NCI-H187 (cell line): ENCODE measurements at places on chromosomes 7 and 10.

DNA sequence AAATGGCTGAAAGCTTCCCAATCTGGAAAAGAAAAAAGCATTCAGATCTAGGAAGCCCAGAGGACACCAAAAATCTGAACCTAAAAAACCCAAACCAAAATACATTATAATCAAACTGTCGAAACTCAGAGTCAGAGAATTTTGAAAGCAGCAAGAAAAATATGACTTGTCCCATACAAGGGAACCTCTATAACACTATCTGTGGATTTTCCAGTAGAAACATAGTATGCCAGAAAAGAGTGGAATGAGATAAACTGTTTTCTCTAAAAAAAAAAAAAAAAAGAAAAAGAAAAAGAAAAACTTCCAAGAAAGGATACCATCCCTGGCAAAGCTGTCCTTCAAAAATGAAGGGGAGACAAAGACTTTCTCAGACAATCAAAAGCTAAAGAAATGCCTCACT, 179.0 kb downstream of the POM121L12 start:
- DNase-seq: no peak

DNA sequence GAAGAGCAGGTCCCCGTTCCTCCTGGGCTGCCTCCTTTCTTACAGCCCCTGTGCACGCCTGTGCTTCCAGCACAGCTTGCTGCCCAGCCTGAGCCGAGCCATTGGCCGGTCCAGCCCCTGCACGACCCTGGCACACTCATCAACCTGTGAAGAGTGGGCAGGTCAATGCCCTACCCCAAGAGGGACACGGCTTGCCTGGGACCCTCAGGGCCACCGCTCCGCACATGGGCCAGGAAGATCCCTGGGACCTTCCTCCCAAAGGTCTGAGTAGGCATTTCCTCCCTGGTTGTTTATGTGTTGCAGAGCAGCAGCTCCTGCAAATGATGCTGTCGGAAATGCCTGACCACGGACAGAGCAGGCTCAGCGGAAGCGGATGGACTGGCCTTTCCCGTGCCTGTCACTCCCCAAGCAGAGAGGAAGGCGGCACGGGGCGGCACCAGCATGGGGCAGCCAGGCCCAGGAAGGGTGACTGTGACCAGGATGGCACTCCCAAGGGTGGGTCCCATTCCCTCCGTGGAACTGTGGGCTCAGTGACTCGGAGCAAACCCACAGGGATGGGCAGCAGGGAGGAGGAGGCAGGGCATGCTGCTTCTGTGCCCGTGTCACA, 252.5 kb downstream of the TNS3 start:
- DNase-seq: no peak

- peak; percentile 65 for DNase-seq
Measured at GRCh38 chr10:87818505-87819288, 671 bp upstream of the ATAD1 start.

DNA sequence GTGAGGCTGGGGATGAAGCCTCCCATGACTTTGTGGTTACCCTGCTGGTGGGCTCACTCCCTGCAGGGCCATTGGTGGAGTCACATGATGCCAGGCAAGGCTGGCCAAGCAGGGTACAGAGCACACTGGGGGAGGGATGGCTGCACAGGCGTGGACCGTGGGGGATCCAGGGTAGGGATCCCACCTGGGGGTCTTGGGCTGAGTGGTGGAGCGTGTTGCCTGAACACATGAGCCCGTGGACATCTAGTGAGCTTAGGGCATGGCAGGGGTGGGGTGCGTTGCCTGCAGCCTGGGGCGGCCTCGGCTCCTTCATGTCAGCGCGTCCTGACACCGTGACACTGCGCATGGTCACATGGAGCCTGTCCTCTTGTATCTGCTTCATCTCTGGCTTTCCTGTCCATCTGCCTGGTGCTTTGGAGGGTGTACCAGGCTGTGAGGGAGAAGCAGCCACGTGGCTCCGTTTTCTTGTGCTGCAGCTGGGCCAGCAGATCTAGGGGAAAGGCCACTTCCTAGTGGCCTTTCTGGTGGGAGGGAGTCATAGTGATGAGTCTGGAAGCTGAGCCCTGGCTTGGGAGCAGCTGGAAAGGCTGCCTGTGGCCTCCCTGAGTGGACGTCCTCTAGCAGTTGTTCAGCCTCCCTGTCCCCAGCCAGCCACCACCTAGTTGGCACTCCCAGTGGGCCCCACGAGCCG, 96.2 kb downstream of the LHPP start:
- no peak for DNase-seq

DNA sequence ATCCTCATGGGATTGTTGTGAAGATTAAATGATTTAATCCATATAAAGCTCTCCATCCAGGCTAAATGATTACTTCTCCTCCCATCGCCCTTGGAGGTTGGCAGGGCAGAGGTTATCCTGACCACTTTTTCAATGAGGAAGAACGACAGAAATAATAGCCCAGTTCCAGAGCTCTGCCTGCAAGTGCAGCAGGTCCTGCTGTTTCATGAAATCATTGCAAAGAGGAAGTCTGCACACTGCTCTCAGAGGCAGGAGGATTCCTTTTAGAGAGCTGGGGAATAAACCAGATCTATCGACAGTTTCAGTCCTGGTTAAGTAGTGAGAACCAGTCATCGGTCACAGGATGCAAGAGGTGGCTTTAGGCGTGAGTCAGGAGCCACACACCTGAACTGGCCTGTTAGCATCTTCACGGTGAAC, 25.0 kb upstream of the CDH23 start:
- DNase-seq: no peak

DNA sequence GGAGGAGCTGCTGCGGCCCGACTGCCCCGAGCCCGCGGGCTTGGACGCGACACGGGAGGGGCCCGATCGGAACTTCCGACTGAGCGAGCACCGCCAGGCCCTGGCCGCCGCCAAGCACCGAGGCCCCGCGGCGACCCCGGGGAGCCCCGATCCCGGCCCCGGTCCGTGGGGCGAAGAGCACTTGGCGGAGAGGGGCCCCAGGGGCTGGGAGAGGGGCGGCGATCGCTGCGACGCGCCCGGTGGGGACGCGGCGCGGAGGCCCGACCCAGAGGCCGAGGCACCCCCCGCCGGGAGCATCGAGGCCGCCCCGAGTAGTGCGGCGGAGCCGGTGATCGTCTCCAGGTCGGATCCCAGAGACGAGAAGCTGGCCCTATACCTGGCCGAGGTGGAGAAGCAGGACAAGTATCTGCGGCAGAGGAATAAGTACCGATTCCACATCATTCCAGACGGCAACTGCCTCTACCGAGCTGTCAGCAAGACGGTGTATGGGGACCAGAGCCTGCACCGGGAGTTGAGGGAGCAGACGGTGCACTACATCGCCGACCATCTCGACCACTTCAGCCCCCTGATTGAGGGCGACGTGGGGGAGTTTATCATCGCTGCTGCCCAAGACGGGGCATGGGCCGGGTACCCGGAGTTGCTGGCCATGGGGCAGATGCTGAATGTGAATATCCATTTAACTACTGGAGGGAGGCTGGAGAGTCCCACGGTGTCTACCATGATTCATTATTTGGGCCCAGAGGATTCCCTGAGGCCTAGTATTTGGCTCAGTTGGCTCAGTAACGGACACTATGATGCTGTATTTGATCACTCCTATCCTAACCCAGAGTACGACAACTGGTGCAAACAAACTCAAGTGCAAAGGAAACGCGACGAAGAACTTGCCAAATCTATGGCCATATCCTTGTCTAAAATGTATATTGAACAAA, 1.4 kb downstream of the OTUD1 start:
- no peak for DNase-seq

GRCh38 chr10:86306628-86307278, 59.8 kb downstream of the GRID1 start:
- DNase-seq: no peak

GRCh38 chr7:6647541-6647940, 10.4 kb downstream of the ZNF316 start:
- DNase-seq: no peak

GRCh38 chr10:75110006-75110632, 1.3 kb upstream of the SAMD8 start:
- DNase-seq: no peak

GRCh38 chr10:61065051-61065450, 121.1 kb upstream of the RHOBTB1 start:
- DNase-seq: no peak

DNA sequence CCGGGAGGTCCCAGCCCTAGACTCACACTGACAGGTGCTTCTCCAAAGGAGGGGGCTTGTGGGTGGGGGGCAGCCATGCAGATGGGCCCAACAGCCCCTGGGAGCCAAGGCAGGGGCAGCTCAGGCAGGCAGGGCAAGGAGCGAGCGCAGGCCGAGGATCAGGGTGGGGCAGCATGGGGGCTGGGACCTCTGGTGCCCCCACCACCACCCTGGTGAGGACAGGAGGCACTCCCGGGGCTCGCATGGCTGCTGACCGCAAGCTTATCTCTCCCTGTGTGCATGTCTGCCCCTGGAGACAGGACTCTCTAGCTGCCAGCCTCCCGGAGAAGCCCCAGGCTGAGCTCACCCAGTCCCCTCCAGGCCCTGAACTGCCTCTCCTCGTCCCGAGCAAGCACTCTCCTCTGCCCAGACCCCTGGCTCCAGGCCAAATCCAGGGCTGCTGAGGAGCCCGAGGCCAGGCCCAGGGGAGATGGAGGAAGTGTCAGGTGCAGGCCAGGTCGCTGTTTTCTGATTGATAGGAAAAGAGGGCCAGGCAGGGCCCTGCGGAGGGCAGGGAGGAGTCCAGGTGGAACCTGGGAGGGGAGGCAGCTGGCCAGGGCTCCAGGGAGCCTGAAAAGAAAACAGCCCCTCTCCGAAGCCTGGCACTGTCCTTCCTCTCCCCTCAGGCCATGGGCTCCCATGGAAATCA, 39.0 kb downstream of the PDGFA start:
- DNase-seq: no peak

DNA sequence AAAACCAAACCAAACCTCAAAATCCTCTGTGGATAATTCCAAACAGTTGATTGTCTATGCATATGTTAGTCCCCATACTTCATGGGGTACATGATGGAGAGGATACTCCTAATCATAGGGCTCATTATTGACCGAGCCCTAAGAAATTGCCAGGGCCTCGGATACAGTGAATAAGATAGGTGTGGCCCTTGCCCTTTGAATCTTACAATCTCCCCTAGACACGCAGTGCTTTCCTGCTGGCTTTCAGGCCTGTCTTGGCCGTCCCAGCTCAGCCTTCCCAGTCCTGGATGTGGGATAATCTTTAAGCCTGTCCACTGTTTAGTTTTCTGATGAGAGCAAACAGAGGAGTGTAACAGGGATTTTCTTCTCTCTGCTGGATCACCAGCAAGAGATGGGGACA, 161.8 kb downstream of the TMEM178B start:
- no peak for DNase-seq

- DNase-seq: no peak
Measured at GRCh38 chr7:127833641-127834040, 181.6 kb downstream of the SND1 start.

DNA sequence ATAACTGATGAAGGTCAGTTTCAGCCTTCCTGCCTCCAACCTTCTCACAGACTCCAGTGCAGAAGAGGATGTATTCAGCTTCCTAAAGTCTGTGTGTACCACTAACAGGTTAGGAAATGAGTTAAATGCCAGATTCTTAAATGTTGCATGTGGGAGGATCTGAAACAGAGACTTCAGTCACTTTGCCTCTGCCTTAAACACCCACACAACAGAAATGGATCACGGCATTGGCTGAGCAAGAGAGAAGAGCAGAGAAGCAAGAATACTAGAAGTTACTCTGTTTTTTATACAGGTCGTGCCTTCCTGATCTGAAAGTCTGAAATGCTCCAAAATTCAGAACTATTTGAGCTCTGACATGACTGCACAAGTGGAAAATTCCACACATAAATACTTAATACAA, 98.9 kb upstream of the ARHGAP21 start:
- no peak for DNase-seq

DNA sequence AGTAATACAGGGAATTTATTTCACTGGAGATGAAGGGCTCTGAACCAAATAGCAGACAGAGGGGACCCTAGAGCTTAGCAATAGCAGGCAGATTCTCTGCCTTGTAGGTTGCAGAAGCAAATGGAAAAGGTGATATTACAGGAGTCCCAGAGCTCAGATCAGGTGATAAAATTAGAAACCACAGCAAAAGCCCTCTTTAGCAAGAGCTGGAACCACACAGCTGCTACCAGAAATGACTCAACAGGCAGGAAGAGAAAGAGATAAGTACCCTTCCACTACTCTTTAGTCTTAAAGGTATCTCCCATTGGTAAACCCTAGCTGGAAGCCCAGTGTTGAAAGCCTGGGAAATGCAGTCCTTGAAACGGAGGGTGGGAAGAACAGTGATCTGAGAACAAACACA, 535.6 kb upstream of the GHITM start:
- DNase-seq: no peak

DNA sequence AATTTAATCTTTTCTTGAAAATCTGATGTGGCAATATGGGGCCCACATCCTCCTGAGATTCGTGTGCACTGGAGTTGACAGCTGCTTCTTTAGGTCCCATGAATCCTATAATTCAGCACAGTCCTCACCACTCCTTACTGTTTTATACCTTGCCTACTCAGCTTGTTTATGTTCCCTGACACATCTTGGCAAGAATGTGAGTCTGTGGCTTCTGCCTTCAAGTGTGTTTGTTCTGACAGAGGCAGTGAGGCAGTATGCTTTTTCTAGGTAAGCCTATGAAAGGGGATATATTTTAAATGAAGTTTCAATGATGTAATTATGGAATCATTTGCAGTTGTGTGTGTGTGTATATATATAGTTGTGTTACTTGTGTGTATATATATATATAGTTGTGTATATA, 106.4 kb downstream of the AMPH start:
- no peak for DNase-seq

- no peak for DNase-seq
Measured at GRCh38 chr7:137642472-137642871, 204.3 kb downstream of the DGKI start.

DNA sequence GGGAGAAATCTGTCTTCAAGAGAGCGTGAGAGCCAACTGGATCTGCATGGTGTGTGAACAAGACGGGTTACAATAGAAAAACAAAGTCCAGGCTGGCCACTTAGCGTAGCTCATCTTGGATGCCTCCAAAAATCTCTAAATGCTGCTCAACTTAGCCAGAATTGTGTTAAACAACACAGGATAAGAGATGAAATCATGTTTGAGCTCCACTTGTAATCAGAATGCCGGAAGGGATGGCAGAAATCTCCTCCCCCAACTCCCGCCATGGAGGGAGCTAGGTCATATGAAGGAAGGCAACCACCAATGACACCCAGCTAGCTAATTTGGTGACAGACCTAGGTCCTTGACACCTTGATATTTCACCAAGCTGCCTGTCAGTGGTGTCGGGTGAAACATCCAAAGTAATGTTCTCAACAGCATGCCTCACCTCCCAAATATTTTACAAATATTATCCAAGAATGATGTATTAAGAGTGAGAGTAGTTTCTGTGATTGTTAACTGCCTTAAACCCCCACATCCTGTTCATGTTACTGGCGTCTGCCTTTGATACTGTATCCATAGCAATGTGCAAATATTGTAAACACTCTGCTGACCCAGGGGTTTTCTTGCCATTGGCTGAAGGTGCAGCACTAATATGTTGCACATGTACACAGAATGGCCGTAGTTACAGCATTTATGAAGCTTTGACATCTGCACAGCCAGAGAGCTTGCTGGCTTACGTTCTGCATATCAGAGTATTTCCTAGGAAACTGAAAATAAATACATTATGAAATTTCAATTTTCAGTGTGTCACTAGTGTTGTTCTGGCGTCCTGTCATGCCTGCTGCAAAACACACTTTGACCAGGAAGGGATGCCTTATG, 25.8 kb downstream of the TMEM254 start:
- DNase-seq: no peak

- DNase-seq: no peak
Measured at GRCh38 chr7:80047856-80048459, 86.7 kb upstream of the GNAI1 start.

- DNase-seq: no peak
Measured at GRCh38 chr7:81527651-81528050, 242.2 kb downstream of the HGF start.

- no peak for DNase-seq
Measured at GRCh38 chr10:75208181-75208580, 2.4 kb upstream of the VDAC2 start.

GRCh38 chr7:82224529-82224928, 219.0 kb downstream of the CACNA2D1 start:
- no peak for DNase-seq
